Left ventricle myocardium inferior (tissue), 1 donor: ENCODE measurements at places on chromosomes 3 and 15.

DNA sequence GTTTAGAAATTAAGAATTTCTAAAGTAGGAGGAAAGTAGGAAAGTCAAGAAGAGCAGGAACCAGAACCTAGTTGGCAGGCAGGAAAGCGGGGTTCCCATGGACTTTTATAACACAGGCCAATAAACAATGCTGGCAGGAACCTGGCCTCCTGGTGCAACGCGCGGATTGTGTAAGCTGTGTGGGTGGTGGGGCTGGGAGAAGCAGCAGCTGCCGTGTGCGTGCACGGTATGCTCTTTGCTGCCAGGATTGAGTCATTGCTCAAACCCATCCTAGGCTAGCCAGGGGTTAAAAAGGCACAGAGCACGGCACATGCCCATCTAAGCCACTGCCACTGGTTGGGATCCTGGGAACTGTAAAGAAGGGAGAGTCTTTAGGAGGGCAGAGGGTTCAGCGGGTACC lies 209.9 kb upstream of the RGMA start:
- DNase-seq: no peak

DNA sequence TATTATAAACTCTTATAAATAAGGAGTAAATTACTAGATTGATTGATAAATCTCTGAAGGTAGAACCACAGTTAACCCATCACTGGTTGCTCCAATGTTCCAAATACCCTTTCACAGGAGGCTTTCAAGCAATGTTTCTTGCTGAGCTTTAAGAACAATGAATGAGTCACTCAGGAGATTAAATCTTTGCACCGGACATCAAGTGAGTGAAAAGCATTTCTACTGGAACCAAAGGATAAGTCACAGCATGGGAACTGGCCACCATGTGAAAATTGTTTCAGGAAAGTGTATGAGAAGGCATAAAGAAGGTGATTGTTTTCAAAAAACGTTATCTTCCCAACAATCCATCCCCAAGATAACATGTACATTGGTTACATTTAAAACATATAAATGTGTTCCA lies 90.6 kb downstream of the CNTN3 start:
- DNase-seq: no peak

GRCh38 chr3:182793663-182794454 lies 555 bp downstream of the ATP11B start:
- peak; percentile 31 for DNase-seq

GRCh38 chr3:181711325-181712135 lies at the start of gene SOX2:
Gene SOX2 (plus strand): TSS chr3:181711925. CDS start chr3:181712361, 436 bp downstream.
- DNase-seq: peak; percentile 35

DNA sequence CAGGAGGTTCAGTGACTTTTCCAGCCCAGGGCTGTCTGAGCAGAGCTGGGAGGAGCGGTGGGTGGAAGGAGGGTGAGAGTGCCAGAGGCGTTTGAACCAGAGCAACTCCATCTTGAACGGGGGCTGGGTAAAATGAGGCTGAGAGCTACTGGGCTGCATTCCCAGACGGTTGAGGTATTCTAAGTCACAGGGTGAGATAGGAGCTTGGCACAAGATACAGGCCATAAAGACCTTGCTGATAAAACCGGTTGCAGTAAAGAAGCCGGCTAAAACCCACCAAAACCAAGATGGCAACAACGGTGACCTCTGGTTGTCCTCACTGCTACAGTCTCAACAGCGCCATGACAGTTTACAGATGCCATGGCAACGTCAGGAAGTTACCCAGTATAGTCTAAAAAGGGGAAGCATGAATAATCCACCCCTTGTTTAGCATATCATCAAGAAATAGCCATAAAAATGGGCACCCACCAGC lies 60.2 kb downstream of the ABTB1 start:
- no peak for DNase-seq

DNA sequence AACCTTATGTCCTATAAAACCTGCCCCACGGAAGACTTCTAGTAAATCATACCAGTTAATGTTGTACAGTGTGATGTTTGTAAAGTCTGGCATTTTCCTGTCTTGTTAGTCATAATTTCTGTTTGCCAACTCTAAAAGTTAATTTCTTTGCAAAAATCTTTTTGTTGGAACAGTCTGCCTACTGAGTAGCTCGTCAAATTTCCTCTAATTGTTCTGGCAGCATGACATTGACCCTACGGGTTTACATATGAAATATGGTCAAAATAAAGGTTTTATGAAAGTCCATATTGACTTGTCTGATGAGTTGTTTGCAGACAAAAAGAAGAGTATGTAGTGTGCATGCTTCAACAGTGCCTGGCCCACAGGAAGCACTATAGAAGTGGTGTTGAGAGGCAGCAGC lies 79.8 kb upstream of the SOX2 start:
- no peak for DNase-seq

- peak; percentile 13 for DNase-seq
These were observed 7.7 kb downstream of the NT5DC2 start for GRCh38 chr3:52525680-52526561.

- no peak for DNase-seq
These were observed 54.7 kb upstream of the CMC1 start for GRCh38 chr3:28186748-28187147.

GRCh38 chr3:176935194-176935888 lies 261.9 kb downstream of the TBL1XR1 start:
- DNase-seq: no peak

DNA sequence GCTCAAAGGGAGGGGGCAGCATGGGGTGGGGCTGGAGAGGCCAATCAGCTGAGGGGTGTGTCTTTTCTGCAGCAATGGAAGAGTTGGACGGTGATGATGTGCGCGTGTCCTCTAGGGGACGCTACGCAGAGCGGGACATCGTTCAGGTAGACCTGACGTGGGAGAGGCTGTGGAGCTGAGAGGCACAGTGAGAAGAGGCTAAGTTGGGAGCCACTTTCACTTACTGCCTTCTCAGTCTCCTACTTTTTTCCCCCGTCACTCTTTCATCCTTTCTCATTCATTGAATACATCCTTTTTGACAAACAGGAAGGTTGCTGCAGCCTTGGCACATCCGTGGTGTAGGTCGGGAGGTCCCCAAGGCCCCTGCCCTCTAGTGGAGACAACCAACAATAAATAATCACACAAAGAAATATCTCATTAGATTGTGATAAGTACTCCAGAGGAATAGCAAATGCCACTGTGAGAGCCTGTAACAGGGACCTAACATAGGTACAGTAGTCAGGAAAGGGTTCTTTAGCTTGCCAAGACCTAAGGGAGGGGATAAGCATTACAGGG lies 4.4 kb upstream of the BRPF1 start:
- no peak for DNase-seq
